Left renal pelvis (tissue), 4 donors: ENCODE measurements at places on chromosomes 7 and 10.

DNA sequence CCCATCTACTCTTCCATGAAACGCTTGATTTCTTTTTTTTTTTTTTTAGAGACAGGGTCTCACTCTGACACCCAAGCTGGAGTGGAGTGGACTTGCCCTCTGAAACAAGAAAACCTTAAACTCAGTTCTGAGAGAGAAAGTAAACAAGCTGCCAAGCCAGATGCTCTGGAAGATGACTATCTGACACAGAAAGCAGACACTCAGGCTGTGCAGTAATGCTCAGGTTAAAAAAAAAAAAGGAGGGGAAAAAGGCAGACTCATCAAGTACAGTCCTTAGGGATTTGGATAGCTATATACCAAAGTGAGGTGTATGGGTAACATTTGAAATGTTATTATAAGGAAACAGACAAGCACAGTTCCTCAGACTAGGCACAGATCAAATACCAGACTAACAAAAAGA lies 80.5 kb downstream of the IDE start:
- DNase-seq: no peak

- peak; percentile 83 for DNase-seq
Measured at GRCh38 chr7:21427871-21428658, at the start of gene SP4. Gene SP4, plus strand, starts transcription at chr7:21428083. Its CDS starts 169 bp downstream, at chr7:21428252.

GRCh38 chr10:35194906-35195305 lies 68.3 kb downstream of the CREM start:
- DNase-seq: peak; percentile 19

DNA sequence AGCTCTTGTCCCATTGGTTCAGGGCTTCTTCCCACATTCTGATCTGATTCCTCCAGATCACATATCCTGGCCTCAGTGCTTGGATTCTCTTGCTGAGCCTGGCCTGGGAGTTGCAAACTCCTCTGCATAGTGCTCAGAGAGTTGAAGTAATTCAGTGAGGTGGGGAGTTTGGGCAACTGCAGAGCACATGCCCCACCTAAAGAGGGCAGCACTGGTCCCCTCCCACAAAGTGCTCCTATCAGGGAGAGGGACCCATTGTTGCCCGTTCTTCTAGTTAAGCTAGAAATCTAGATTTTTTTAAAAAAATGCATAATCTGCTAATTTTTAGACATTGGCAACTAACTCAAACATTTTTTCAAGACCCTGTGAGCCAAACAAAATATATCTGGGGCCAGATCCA lies 45.1 kb downstream of the CHN2 start:
- no peak for DNase-seq

DNA sequence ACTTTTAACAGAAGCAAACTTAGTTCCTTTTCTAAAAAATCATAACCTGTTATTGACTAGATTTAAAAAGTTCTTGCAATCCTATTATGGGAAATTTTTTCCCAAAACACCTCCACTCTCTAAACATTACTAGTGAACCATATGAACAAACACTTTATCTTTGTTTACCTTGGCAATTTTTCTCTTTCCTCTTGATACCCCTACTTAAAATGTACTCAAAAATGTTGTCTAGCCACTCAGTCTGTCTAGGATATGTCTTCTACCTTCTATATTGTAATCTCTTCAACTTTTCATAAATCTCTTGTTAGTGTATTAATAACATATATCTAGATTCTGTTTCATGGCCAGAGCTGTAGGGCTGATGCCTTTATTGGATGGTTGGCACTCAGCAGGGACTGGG lies 630.0 kb upstream of the GRM3 start:
- DNase-seq: no peak

- no peak for DNase-seq
Measured at GRCh38 chr7:150668472-150668911, 17.0 kb upstream of the GIMAP2 start.

- peak; percentile 15 for DNase-seq
Measured at GRCh38 chr10:84715911-84716310, 387.5 kb downstream of the CCSER2 start.

GRCh38 chr7:1666823-1667565 lies 3.1 kb upstream of the ELFN1 start:
- no peak for DNase-seq
